ENCODE measurements at places on chromosomes 16 and 17. TPM values are rescaled to one million over a fixed set of nuclear protein-coding genes. Genes with fewer than 3 reads are reported as not detected.

GRCh38 chr17:79154951-79155585 lies 80.4 kb downstream of the ENGASE start:
- no peaks in the 10 kb centered on the region for H3K36me3 ChIP-seq
- no peak overlapping the region for H3K4me3 ChIP-seq
- no peaks in the 10 kb centered on the region for H3K4me1 ChIP-seq
- H3K27ac ChIP-seq, result no peak overlapping the region
- peaks cover 45% of the 10 kb centered on the region for H3K27me3 ChIP-seq
- no peak for DNase-seq

NACA2 gene
- not detected for total RNA-seq

CD300C gene
- not detected for total RNA-seq

GRCh38 chr16:66569827-66570405 lies 3.7 kb downstream of the CMTM1 start:
- no peak for DNase-seq
- H3K36me3 ChIP-seq, result peaks cover 7% of the 10 kb centered on the region
- no peak overlapping the region for H3K27ac ChIP-seq

DNA sequence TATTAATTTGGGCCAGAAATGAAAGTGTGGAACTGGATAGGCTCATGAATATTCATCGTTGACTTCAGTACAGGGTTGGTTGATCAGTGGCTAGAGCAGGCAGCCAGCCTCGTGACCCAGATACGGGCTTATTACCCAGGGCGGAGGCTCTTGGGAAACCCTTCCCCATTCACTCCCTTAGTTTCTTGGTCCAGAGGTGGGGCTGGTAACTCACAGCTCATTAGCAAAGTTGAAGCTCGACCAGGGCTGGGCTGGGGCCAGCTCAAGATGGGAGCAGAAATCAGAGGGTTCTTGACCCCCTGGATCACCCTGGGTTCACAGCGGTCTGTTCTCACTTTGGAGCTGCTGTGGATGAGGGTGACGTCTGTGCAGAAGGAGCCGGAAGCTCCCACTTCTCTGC lies 44.6 kb upstream of the GSE1 start:
- H3K4me1 ChIP-seq, result peaks cover 24% of the 10 kb centered on the region
- no peak overlapping the region for H3K4me3 ChIP-seq
- no peak overlapping the region for H3K27ac ChIP-seq
- H3K36me3 ChIP-seq, result no peaks in the 10 kb centered on the region

NPIPB2 gene
- total RNA-seq, result 4.1 TPM

GRCh38 chr17:67461876-67462275 lies 84.8 kb downstream of the PITPNC1 start:
- no peaks in the 10 kb centered on the region for H3K27me3 ChIP-seq
- no peak for DNase-seq
- H3K4me3 ChIP-seq, result no peak overlapping the region
- no peaks in the 10 kb centered on the region for H3K36me3 ChIP-seq
- H3K27ac ChIP-seq, result no peak overlapping the region

DNA sequence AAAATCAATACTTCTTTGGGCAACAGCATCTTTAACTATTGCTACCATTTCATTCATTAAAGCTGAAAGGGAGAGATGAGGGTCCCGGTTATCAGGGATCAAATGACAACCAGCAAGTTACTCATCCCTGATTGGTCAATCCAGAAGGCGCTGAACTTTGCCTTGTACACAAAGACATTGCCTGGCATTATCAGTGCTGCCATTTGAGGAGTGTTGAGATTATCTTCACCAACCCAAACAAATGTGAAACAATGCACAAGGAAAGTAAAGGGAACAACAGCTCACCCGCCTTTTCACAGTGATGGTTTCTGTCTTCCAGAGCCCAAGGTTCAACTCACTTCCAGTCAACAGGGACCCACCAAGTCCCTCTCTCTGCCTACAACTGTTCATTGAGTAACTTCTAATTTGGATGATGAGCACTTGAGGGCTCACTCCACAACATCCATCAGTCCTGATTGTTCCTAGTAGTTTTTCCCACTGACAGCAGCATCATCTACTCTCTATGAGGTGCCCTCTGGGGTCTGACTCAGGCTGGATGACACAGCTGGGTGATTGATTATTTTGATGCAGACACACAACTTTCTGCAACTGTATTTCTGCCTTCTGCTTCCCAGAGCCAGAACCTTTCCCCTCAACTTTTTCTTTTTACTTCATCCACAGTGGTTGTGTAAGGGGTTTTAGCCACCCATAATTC lies 32.0 kb downstream of the LYRM9 start:
- H3K4me3 ChIP-seq, result no peak overlapping the region
- no peaks in the 10 kb centered on the region for H3K4me1 ChIP-seq
- no peaks in the 10 kb centered on the region for H3K27me3 ChIP-seq

ZNF385C gene
- total RNA-seq, result not detected

DNA sequence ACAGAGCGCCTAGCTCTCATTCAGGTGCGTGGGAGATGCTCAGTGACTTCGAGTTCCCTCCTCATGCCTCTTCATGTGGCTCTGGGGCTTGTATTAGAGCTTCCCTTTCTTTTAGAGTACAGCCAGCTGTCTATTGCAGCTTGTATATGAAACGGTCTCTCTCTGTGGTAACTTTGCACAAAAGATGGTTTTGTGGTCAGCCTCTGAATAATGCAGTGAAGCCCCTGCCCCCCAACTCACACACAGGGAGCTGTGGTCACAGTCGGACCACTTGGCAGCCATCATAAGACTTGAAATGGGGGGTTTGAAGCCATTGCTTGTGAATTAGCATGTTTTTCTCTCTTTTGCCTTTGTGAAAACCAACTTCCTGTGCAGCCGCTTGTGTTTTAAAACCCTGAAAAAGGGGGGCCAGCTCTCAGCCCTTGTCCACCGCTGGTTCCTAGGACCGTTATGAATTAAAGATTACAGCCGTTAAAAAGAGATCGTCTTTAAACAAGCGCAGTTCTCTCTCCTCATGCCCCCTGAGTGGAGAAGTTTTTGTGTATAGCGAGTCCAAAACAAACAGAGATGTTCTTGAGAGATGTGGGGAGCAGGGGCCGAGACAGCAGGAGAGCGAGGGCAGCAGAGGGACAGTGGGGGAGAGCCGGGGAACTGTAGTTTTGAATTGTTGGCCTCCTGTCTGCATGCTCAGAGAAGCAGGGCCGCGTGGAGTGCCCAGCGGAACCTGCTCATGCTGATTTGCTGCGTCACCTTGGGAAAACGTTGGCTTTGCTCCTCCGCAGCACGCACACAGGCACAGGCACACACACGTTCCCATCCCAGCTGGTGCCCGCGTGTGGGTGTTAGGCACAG lies 199.0 kb downstream of the MSI2 start:
- no peak for DNase-seq
- H3K27ac ChIP-seq, result peak overlapping the region; percentile 14
- peaks cover 12% of the 10 kb centered on the region for H3K4me1 ChIP-seq
- no peaks in the 10 kb centered on the region for H3K27me3 ChIP-seq
- no peak overlapping the region for H3K4me3 ChIP-seq
- H3K36me3 ChIP-seq, result no peaks in the 10 kb centered on the region

DNA sequence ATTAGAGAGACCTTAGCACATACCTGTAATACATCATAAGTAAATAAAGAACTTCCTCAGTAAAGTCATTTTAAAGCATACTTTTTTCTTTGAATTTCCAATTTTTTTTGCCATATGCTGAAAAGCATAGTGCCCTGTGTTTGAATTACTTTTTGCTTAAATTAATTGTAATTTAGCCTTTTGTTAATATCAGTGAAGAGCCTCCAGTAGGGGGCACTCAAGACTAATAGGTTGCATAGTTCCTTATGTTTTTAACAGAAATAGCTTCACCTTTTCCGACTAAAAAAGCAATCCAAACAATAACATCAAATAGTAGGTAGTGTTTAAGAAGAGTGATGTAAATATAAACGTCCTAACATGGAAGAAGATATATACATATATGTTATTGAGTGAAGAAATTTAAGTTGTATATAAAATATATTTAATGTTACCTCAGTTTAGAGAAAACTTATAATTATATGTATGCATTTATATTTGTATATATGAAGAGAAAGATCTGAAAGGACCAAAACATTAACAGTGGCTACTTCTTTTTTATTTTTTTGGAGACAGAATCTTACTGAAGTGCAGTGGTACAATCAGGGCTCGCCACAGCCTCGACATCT lies 18.6 kb downstream of the RAD51C start:
- no peaks in the 10 kb centered on the region for H3K4me1 ChIP-seq
- no peak overlapping the region for H3K27ac ChIP-seq
- peaks cover 22% of the 10 kb centered on the region for H3K36me3 ChIP-seq
- H3K4me3 ChIP-seq, result no peak overlapping the region
- no peaks in the 10 kb centered on the region for H3K27me3 ChIP-seq

DNA sequence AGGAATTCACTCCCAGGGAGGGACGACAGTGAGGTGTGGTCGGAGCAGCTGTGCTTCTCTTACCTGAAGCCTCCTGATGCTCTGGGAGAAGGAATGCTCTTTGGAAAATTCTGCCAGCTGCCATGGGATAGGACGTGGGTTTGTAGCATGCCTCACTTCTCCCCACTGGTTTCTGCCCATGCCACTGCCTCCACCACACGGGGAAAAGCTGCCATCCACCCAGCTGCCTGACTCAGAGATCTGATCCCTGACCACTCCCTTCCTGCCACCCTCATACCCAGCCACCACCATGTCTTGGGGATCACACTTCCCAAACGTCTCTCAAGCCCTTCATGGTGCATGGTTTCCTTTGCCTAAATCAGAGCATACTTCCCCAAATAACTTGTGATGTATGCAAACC lies 80.0 kb downstream of the CPPED1 start:
- H3K27me3 ChIP-seq, result no peaks in the 10 kb centered on the region
- no peaks in the 10 kb centered on the region for H3K36me3 ChIP-seq
- no peak overlapping the region for H3K4me3 ChIP-seq
- no peak for DNase-seq
- H3K27ac ChIP-seq, result no peak overlapping the region

DNA sequence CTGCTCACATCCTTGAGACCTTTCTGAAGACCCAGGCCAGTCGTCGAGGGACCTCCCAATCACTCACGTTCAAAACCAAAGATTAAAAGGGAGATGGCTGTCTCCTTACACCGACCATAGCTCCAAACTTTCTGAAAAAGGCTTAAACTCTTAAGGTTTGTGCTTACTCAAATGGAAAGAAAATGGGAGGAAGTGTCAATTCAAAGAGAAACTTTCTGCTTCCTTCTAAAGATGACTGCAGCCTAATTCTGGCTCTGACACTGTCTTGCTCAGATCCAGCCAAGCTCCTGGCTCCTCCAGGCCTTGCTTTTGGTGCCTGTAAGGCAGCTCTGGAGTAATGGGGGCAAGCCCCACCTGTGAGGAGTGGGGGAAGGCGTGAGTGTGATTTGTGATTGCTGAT lies 54.9 kb upstream of the WSB1 start:
- H3K27ac ChIP-seq, result no peak overlapping the region
- H3K27me3 ChIP-seq, result no peaks in the 10 kb centered on the region
- H3K4me3 ChIP-seq, result no peak overlapping the region
- peaks cover 3% of the 10 kb centered on the region for H3K4me1 ChIP-seq
- DNase-seq, result no peak

KRTAP2-1 gene
- not detected for total RNA-seq

DNA sequence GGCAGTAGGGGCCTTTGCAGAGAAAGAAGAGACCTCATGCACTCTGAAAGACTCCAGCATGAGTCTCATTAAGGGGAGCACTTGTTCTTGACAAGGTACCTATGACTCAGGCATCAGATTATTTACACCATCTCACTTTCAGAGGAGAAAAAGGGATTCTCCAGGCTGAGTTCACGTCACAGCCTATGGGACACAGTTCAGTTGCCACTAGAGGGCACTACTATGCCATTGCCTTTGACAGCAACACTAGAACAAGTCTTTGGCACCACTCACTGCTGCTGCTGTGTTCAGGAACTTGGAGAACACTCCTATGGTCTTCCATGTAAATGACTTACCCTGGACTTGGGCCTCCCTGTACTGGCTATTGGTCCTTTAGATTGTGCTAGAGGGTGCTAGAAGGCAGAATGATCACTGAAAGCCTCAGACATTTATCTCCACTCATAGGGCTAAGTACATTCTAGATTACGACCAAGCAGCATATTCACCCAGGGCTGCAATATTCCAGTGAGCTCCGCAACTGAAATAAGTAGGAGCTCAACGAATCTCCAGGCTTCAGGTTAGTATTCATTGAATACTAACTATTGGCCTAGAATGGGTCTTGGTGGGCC lies 225.1 kb upstream of the CA10 start:
- no peaks in the 10 kb centered on the region for H3K36me3 ChIP-seq
- DNase-seq, result peak; percentile 4
- H3K27me3 ChIP-seq, result no peaks in the 10 kb centered on the region

CCL8 gene
- total RNA-seq, result not detected

DNA sequence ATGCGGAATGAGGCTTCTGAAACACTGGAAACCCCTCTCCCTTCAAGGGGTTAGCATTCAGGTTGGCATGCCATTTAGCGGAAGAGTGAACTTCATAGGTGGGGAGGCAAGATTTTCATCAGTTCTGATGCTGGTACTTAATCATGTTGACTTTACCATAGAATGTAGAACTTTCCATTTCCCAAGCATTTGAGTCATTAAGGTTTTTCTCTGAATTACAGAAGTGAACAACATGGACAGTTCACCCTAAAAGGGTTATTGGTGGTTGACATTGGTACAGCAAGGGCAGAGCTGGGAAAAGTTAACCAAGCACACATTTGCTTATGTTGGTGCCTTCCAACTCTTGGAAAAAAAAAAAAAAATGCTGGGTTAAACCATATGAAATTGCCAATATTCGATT lies 39.1 kb downstream of the GAN start:
- H3K27ac ChIP-seq, result no peak overlapping the region
- H3K36me3 ChIP-seq, result no peaks in the 10 kb centered on the region
- no peak for DNase-seq
- H3K4me3 ChIP-seq, result no peak overlapping the region

- H3K36me3 ChIP-seq, result no peaks in the 10 kb centered on the region
- peak overlapping the region; percentile 92 for H3K27ac ChIP-seq
- peaks cover 45% of the 10 kb centered on the region for H3K4me1 ChIP-seq
- peak; percentile 93 for DNase-seq
- no peaks in the 10 kb centered on the region for H3K27me3 ChIP-seq
Measured at GRCh38 chr16:30351586-30352419, 3.3 kb downstream of the CD2BP2 start.

GRCh38 chr17:42067371-42068091 lies 17.1 kb upstream of the C17orf113 start:
- no peaks in the 10 kb centered on the region for H3K27me3 ChIP-seq
- no peak overlapping the region for H3K4me3 ChIP-seq
- H3K27ac ChIP-seq, result peak overlapping the region; percentile 70
- DNase-seq, result peak; percentile 80
- peaks cover 24% of the 10 kb centered on the region for H3K4me1 ChIP-seq
- no peaks in the 10 kb centered on the region for H3K36me3 ChIP-seq

DNA sequence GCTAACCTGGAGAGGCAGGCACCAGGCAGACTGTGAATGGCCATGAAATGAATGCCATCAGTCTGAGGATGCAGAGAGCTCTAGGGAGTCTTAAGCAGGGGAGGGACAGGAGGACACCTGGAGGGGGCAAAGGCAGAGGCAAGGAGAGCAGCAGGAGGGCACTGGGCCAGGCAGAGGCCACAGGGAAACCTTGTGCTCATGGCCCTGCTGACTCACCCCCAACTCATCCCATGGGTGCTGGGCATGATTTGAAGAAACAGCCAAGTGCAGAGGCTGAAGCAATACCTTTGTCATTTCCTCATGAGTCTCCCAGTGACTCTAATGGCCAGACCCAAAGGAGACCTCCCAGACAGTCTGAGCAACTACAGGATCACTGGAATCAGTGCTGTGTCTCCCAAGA lies 141.4 kb downstream of the TMEM132E start:
- H3K27ac ChIP-seq, result no peak overlapping the region
- H3K4me1 ChIP-seq, result no peaks in the 10 kb centered on the region
- H3K27me3 ChIP-seq, result no peaks in the 10 kb centered on the region
- DNase-seq, result no peak
- H3K4me3 ChIP-seq, result no peak overlapping the region
- H3K36me3 ChIP-seq, result no peaks in the 10 kb centered on the region

EFCAB13 gene
- total RNA-seq, result 2.5 TPM
